ENCODE measurements at places on chromosomes 4 and X. TPM values are rescaled to one million over a fixed set of nuclear protein-coding genes. Genes with fewer than 3 reads are reported as not detected.
A peak's percentile ranks its signal among the peaks of the same experiment; 100 is the strongest.

GRCh38 chrX:132984058-132984650, 25.7 kb upstream of the HS6ST2 start:
- no peak for DNase-seq

GRCh38 chr4:152594978-152595925, 59.4 kb upstream of the FBXW7 start:
- peak; percentile 22 for DNase-seq

GRCh38 chr4:6435010-6435409, 37.4 kb downstream of the PPP2R2C start:
- no peak for DNase-seq

ADAMTS3 gene
- total RNA-seq = 6.4 TPM

DNA sequence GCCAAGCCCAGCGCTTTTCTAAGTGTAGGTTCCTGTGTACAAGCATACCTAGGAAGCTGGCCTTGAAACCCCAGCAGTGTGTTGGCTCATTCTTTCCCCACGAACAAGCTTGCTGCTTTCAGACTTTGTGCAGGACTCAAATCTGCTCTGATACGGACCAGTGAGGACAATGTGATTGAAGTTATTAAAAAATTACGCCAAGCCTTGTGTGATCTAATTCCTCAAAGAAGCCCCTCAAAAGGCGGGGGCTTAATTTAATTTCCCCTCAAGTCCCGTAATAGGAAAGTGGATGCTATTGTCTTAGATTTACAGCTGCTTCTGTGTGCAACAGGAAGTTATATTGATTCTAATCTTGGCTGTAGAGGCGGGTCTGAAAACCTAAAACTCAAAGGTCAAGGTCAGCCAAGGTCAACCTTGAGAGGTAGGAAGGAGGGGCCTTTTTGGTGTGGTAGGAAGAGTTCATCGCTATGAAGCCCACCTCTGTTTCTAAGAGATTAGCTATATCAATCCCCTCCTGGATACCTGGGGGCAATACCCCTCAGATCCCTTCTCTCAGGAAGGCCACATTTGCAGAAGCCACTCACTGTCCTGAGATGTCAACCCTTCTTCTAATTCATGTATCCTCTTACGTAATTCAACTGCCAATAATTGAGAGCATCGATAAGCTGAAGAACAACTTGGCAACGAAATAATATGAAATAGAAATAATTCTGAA, 45.1 kb downstream of the TBC1D9 start:
- no peak for DNase-seq

DNA sequence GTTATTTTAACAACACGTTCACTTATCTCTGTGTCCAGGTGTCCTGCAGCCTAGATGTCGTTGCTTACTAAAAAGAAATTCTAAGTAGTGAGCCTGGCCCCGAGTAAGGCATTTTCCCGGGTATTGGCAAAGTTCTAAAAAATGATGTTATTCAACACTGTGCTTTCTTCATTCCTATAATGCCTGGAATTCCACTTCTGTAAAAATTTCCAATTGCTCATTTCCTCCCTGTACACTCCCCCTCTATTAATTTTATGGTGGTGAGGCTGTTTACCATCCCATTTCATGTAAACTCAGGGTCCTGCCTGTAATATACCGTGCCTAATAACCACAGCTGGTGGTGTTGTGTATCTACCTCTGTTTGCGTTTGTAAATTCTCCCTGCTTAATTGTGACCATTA, 14.2 kb downstream of the BST1 start:
- DNase-seq = no peak

CACNA1F gene
- total RNA-seq = not detected

GRCh38 chr4:129852434-129852833, 756.5 kb downstream of the C4orf33 start:
- DNase-seq = no peak

GRCh38 chr4:86846921-86847320, 2.3 kb downstream of the SLC10A6 start:
- DNase-seq = no peak

DNA sequence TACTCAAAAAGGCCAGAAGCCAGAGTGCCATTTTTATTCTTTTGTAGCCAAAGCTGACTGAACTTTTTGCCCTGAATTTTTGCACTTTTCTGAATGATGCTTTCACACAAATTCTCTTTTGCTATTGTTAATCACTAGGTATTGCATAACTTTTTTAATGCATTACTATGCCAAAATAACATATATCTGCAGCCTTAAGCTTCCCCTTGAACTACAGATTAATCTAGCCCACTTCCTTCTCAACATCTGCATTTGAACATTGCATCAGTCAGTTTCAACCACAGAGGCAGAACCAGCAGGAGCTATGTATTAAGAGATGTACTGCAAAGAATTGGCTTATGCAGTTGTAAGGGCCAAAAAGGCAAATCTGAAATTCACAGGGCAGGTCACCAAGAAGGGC, 197.6 kb upstream of the GYPA start:
- no peak for DNase-seq

DNA sequence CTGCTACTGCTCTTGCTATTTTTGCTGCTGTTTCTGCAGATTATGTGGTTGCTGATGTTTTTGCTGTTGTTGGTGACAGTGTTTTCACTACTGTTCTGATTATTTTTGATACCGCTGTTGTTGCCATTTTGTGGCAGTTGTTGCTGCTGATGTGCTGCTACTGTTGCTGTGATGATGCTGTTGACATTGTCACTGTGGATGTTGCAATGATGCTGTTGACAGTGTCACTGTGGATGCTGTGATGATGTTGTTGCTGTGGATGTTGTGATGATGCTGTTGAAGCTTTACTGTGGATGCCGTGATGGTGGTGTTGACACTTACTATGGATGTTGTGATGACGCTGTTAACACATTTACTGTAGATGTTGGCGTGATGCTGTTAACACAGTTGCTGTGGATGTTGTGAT, 180.3 kb downstream of the EVC2 start:
- no peak for DNase-seq

- DNase-seq = peak; percentile 85
Observed at GRCh38 chr4:13544606-13545393, 492 bp upstream of the NKX3-2 start.

GRCh38 chr4:27327421-27328181, 467.0 kb downstream of the STIM2 start:
- DNase-seq = no peak

MAGEC3 gene
- not detected for total RNA-seq

- DNase-seq = no peak
Observed at GRCh38 chr4:109820563-109820962, 5.0 kb downstream of the GAR1 start.

DNA sequence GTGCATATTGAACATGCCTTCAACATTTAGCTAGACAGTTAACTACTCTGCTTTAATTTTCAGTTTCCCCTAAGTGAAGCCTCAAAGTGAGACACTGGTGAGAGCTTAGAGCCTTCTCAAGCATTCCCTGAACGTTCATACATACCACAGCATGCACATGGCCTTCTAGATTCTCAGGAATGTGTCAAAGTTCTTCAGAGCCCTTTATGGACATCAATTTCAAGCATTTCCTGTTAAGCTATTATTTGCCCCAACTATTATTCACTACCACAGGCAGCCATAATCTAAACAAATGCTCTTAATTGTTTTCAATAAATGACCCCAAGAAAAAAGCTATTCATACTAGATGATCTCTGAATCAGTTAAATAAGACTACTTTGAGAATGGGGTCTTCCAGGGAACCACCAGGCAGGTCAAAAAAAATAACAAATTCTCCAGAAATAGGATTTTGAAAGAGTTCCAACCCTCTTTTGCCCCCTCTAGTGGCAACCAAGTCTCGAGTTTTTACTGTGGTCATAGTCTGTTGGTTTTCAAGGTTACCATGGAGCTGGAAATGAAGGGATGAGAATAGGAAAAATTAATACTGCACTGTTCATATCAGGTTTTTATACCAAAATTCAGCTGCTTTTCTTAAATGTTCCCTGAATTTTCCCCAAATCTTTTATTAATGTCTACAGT, 235.4 kb downstream of the RAB28 start:
- no peak for DNase-seq

CETN2 gene
- total RNA-seq = 69.1 TPM

DNA sequence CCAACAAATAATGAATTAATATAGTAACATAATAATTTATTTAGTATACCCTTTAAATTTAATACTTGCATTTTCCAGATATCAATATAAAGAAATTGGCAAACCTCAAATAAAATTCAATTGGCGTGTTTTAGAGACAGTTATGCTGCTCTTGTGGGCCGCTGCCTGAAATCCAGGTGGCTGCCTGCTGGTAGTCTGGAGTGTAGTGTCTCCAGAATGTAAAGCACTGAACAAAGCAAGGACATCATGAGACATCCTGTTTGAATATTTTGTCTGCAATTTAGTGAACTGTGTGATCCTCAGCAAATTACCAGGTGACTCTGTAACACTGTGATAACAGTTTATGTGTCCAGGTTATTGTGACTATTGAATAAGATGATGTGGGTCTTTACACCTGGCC, 29.9 kb downstream of the ZFP42 start:
- no peak for DNase-seq

GRCh38 chrX:31555506-31555905, 483.7 kb upstream of the FTHL17 start:
- peak; percentile 36 for DNase-seq

Measured in H4 (cell line).